Mucosa of gallbladder (tissue), 1 donor: ENCODE measurements at places on chromosomes 4 and X. TPM values are rescaled to one million over a fixed set of nuclear protein-coding genes. Genes with fewer than 3 reads are reported as not detected.

The CHM gene
- total RNA-seq = 15.3 TPM

- DNase-seq = no peak
These were observed 102.7 kb upstream of the TENM3 start for GRCh38 chr4:182140547-182140946.

DNA sequence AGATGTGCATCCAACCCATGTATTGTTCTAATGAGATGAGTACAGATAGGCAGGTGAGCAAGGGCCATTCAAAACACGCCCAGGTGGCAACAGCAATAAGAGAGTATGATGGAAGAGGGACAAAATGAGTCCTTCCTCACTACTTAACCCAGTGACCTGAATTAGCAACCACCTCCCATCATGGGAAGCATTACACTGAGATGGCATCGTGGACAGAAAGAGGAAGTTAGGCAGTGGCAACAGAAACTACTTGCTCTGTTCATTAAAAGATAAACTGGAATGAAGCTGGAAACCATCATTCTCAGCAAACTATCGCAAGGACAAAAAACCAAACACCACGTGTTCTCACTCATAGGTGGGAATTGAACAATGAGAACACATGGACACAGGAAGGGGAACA, 17.2 kb downstream of the RXFP1 start:
- no peak for DNase-seq

The F9 gene
- total RNA-seq = 0.55 TPM

- peak; percentile 22 for DNase-seq
These were observed 102.9 kb downstream of the TSPAN7 start for GRCh38 chrX:38664285-38664684.

The ERCC6L gene
- 0.23 TPM for total RNA-seq

GRCh38 chrX:57266871-57267270, 19.6 kb upstream of the FAAH2 start:
- no peak for DNase-seq

The DMP1 gene
- total RNA-seq = not detected

The PDK3 gene
- total RNA-seq = 14.3 TPM
